Stimulated activated CD4-positive, alpha-beta T cell treated with anti-CD3 and anti-CD28 coated beads, Interleukin-4, amount 100 ng/mL, for 24 hours (primary cell): ENCODE measurements at places on chromosomes 11 and 22.

DNA sequence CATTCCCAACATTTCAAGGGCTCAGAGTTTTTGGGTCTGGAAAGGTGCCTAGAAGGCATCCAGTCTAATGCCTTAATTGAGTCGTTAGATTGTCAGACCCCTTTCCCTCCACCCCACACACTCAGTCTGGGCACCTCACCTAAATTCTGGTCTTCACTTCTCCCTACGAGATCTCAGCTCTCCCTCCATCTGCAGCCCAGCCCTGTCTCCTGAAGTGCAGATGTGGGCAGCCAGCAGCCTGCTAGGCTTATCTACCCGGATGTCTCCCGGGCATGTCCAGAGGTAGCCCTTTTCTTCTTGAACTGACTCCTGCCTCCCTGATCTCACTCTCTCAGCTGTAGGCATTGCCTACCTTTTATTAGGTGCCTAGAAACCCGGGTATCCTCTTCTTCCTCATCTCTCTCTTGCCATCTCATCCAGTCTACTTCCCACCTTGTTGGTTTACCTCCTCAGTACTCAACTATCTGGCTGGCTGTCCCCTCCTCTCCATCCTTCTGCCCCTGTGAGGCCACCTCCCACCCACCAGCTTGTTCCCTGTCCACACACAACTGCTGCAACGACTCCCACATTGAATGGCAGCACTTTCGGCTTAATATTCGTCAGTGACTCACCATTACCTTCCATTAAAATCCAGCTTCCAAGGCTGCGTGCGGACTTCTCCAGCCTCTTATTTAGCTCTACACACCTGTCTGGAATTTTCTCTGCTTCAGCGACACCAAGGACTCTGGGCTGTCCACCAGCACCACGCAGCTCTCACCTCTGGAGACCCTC lies 6.2 kb downstream of the SEPTIN3 start:
- DNase-seq: no peak

DNA sequence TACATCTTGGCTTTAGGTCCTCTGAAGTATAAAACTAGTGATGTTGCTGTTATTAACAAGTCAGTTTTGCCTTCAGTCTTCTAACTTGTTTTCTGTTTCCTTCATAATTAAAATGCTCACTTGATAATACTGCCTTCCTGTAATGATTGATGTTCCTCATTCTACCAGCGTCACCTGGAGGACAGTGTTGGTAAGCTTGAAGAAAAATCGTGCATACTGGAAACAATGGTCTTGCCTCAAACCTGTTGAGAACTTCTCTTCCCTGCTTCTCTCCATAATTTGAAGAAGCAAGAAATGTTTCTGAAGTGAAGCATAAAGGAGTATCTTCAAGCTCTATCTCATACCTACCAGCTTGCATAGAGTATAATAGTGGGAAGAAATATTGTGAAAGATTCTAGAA lies 3.0 kb downstream of the YWHAH start:
- DNase-seq: peak; percentile 36

DNA sequence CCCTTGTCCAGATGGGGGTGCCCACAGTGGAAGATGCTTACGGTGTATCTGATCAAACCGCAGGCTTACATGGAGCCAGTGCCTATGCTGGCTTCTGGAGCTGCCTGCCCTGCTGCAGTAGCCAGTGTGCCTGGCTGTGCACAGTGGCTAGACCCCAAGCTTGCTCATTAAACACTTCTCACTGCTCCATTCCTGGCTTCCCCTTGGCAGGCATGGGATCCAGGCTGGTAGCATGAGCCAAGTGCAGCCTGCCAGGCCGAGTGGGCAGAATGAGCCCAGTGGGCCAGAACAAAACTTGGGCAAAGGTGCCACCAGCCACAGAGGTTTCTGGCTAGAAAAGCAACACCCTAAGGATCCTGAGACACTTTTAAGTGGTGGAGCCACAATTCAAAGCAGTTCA lies 55.4 kb upstream of the B3GNT6 start:
- DNase-seq: no peak

- no peak for DNase-seq
Observed at GRCh38 chr11:11029027-11029426, 171.2 kb upstream of the ZBED5 start.

DNA sequence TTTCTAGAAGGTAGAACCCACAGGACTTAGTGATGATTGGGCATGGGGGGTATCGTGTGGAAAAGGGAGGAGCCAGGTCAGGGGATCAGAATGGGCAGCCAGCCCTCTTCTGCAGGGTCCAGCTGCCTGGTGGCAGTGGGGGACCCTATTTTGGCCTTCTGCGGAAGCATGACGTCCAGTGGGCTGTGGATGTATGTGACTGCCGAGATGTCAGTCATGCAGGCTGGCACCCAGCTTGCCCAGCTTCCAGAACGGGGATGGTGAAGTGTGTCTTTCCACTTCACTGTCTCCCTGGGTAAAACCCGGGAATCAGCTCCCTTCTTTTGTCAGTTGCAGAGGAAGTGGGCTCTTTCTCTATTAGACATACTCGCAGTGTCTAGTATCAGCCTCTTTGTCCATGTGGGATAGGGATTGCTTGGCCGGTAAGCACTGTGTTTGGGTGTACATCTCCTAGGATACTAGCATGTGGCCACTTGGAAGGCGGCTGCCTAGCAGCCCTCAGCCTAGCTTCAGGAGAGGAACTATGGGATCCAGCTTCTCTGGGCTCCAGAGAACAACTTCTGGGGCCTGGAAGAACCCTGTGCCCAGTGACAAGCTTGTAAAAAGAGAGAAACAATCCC lies 51.4 kb downstream of the GRIK4 start:
- no peak for DNase-seq

DNA sequence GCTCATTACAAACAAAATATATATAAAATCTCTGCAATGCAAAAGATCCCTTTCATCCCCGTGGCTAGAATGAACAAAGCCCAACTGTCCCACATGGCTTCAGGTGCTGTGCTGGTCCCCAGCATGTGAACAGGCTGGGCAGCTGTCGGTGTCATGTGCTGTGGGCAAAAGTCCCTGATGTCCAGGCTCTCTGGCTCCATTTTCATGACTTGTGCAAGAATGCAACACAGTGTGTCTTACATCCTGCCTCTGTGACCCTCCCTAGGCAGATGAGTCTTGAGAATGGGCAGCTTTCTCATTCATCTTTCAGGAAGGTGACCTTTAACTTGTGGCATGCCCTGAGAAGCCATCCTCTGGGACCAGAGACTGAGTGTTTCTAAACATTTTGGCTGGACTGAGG lies 14.5 kb downstream of the GUCD1 start:
- no peak for DNase-seq

DNA sequence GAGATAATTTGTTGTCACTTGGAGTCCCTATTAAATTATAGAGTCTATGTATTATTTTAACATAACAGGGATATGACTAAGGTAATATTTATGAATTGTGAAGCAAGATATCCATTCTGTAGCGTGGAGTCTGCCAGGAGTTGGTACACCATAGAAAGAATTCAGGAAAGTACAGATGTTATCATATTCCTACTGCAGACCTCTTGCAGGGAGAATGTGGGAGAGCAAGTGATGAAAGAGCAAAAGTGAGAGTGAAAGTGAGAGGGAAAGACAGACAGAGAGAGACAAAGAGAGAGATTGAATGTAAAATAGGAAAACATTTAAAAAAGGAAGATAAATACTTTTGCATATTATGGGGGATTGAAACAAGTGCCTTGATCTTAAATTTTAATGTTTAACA lies 468.8 kb downstream of the CNTN5 start:
- DNase-seq: no peak

- no peak for DNase-seq
Observed at GRCh38 chr22:24183321-24184031, 2.2 kb downstream of the SUSD2 start.

GRCh38 chr11:47765086-47765485 lies 2.1 kb downstream of the FNBP4 start:
- DNase-seq: no peak

GRCh38 chr11:7160814-7161489 lies 72.2 kb downstream of the RBMXL2 start:
- DNase-seq: no peak

DNA sequence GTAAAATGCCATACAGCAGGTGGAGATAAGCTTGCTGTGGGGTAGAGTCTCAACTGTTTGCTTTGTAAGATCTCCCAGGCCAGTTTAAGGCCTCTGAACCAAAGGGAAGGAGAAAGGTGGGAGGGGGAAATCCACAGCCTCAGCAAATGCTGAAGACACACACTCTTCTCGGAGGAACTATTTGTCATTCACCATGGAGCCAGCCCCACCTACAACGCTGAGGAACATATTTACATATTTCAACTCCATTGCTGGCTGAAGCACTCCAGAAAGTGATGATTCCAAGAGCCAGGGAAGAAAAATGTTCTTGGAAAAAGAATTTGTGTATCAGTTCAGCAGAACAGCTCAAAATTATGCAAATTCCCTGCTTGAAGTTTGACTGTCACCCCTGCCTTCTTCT lies 6.5 kb downstream of the TENM4 start:
- DNase-seq: no peak

DNA sequence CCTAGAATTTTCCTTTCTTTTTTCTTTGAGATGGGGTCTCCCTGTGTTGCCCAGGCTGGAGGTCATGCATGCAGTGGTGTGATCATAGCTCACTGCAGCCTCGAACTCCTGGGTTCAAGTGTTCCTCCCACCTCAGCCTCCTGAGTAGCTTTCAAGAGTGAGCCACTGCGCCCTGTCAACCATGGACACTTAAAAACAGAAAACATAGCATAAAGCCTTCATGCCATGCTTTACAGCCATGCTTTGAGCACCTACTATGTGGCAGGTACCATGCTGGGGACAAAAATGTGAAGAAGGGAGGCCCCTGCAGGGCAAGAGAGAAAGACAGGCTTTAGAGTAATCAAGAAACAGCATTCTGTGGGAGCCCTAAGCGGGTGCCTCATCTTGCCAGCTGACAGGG lies 13.7 kb upstream of the GNB1L start:
- DNase-seq: no peak

- DNase-seq: peak; percentile 35
Observed at GRCh38 chr11:70270877-70271648, 573 bp downstream of the PPFIA1 start.

DNA sequence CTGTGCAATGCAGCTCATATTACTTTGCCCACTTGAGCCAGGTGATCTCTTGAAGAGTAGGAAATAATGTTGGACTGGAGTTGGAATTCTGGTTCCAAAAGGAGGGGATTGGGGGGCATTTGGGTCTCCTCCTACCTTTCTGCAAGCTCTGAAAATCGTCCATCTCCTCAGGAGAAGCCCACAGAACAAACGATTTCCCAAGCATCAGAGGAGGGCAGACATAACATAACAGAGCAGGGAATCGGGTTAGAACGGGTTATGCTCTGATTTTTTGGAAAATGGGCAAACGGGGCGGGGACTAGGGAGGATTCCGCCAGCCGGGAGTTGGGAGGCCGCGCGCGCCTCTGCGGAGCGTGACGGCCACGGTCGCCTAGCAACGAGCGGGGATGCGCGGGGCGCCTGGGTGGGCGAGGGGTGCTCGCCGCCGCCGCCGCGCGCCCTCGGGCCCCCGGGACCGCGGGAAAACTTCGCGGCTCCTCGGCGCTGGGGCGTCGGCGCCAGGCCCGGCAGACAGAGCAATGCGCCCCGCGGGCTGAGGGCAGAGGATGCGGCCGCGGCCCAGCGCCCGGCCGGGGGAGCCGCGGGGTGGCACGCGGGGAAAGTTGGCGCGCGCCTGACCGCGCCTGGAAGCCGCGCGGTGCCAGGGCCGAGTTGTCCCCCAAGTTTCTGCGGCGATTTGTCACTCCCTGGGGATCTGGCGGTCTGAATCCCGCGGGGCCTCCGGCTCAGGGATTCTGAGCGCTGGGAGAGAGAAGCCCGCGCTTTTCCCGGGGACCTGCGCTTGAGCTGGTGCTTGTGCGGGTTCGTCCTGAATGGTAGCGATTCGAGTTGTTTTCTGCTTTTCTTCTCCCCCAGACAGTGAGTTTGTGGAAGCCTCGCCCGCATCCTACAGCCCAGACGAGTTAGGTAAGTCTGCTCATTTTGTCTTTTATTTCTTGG lies 27.8 kb upstream of the AMOTL1 start:
- DNase-seq: no peak

GRCh38 chr11:46222490-46223251 lies 54.8 kb upstream of the CREB3L1 start:
- DNase-seq: no peak

DNA sequence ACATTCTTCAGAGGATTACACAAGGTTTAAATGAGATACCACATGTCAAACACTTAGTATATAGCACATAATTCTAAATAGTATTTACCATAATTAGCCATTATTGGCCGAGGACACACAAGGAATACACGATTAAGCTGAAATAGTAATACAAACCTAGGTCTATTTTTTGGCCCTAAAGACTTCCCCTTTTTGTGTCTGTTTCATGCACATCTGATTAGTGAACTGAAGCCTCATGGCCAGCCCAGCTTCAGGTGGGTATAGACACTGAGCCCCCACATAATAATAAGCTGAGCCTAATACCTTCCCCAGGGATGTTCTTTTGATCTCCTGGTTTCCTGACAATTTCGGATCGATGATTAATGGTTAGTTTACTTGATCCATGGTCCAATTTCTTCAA lies 2.1 kb downstream of the GLYATL1B start:
- DNase-seq: no peak

GRCh38 chr22:30196880-30197336 lies 49.7 kb downstream of the LIF start:
- no peak for DNase-seq

GRCh38 chr11:60222141-60222540 lies 20.8 kb downstream of the MS4A4E start:
- no peak for DNase-seq

DNA sequence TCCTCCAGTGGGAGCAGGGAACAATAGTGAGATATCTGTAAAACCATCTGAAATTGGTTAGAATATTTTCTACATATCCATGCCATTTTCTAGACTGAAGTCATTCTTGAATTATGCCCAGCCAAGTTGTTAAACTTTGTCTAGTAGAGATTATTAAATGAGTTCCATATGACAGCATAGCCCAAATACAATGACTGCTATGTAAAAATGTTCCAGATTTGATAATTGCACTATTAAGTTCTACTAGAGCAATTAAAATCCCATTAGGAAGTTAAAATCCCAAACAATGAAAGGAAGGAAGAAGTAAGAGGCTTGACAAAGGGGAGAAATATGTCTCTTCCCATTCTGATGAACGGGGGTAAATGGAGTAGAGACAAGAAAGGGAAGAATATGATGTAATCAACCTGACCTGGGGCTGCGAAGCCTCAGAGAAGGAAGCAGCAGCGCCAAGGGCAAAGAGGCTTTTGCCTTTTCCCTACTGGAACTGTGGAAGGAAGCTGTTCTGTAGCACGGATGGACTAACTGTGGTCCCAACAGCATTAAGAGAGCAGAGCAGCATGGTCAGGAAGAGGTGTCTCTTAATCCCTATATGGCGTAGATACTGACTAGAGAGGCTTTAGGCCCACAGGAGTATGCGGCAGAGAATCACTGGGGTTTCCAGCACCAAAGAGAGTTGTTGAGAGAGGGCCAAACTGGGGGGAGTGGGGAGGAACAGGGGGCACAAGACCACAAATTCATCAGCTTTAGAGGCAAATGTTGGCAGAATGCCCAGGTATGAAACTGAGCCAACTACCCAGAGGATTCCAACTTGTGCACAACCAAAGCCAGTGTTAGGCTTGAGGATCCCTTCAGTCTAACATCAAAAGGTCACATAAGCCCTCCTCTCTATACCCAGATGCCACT lies 26.7 kb downstream of the RRP8 start:
- DNase-seq: no peak

- DNase-seq: no peak
Observed at GRCh38 chr11:129417458-129417857, 41.8 kb downstream of the BARX2 start.
